ENCODE measurements at places on chromosomes 11 and 22.
A peak's percentile ranks its signal among the peaks of the same experiment; 100 is the strongest.

GRCh38 chr11:112082729-112083128 lies 3.8 kb downstream of the TIMM8B start:
- peak; percentile 54 for DNase-seq

GRCh38 chr11:95888439-95888838 lies 35.5 kb downstream of the MTMR2 start:
- no peak for DNase-seq

DNA sequence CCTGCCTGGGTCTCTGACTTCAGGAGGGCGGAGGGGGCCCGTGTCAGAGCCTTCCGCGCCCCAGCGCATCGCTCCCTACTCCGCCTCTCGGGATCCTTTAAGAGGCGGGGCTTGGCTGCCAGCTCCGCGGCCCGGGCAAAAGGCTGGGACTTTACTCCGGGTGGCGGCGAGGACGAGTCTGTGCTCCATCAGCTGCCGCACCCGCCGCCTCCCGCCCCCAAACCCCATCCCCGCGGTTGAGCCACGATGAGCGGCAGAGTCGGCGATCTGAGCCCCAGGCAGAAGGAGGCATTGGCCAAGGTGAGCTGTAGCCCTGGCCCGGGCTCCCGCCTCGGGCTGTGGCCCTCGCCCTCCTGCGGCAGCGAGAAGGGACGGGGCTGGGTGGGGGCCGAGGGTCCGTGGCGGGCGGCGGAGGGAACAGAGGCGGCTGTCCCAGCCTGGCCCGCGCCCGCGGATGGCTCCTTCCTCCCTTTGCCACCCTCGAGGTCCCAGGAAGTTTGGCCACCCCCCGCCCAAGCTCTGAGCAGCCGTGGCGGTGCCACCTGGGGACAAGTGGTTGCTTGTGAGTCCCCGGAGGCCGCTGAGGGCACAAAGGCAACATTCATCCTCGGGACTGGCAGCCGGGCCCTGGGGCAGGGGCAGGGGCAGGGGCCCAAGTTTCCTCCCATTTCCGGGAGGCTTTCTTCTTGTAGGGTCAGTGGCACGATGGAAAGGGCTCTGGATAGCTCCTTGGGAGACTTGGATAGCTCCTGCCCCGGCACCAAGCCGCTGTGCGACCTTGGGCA lies at the start of gene SEC14L2:
Gene SEC14L2, plus strand, starts transcription at position 148 of the 785 bp plus-strand sequence. Its CDS starts 99 bp downstream, at position 247.
- no peak for DNase-seq

DNA sequence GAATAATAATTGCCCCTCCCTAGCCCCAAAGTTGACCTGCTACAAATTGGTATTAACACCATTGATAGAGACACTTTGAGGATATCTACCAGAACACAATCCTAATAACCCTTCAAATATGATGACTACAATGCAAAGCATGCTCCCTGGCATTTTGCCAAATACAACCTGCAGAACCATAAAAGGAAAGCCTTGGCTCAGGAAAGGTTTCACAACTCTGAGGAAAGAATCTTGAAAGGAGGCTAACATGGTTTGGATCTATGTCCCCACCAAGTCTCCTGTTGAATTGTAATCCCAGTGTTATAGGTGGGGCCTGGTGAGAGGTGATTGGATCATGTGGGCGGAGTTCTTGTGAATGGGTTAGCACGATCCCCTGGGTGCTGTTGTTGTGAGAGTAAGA lies 140.4 kb upstream of the ARHGAP42 start:
- DNase-seq, result peak; percentile 69

DNA sequence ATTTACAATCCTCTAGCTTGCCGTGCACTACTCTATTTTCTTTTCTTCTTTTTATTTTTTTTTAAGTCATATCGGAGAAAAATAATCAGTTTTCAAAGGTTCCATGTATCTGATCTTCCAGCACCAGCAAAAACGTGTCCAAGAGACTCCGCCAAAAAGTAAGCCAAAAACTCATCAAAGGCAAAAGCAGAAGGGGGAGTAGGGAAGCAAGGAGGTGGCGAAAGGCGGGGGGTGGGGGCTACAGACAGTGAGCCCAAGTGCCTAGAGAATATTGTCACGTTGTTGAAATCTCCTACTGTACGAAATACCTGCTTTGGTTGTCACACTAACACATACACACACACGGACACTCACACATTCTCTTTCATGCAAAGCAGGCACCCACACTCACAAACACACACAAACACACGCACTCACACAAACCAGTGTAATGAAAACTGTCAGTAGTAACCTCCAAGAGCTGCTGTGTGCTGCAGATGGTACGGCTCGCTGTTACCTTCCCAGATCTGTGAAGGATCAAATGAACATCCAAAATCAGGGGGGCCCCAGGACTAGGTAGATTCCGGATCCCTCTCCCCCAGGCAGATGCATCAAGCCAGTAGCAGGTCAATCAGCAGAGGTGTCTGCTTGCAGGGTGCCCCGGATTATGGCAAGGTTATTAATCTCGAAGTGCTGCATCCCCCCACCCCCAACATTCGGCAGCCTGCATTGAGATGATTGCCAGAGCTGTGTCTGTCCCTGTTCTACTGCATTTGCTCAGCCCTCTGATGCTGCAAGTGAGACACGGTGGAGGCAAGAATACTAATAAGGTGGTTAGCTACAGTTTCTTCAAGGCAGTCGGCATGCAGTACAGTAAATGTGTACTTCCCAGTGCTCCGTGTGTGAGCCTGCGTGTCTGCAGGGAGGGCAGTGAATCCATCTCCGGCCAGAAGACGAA lies at the start of gene LRRC4C:
Gene LRRC4C, minus strand, starts transcription at position 188 of the 937 bp plus-strand sequence.
- no peak for DNase-seq

GRCh38 chr11:27860811-27861210 lies 160.6 kb upstream of the BDNF start:
- no peak for DNase-seq

GRCh38 chr22:36317658-36318271 lies 64.8 kb downstream of the APOL1 start:
- DNase-seq, result no peak

DNA sequence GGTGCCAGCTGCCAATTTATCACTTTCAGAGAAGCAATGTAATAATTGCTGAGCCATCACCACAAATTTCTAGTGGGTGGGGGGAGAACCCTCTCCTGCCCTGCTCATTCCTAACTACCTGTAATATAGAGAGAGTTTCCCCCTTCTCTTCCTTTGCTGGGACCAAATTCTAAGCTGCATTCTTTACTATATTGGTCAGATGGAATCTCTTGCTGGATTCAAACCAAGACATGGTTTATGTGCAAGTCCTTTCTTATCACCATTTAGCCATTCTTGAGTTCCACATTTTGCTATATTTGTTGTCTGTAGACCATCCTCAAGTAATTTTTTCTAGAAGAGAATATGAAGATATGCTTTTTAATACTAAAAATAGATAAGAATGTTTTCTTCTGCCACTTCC lies 452.1 kb downstream of the MN1 start:
- DNase-seq, result peak; percentile 11

DNA sequence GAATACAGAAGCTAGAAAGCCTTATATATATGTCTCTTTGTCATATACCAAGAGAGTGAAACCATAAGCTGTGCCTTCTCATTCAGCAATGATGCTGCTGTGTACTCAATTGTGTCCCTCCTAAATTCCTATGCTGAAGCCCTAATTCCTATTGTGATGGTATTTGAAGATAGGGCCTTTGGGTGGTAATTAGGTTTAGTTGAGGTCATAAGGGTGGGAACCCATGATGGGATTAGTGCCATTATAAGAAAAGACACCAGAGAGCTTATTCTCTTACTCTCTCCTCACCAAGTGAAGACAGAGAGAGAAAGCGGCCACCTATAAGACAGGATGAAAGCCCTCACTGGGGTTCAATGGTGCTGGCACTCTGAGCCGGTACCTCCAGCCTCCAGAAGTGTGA lies 1191.3 kb upstream of the TENM4 start:
- DNase-seq, result no peak

- DNase-seq, result peak; percentile 49
Measured at GRCh38 chr11:72483412-72484186, 49.3 kb upstream of the CLPB start.

GRCh38 chr22:49079027-49079725 lies 748.5 kb downstream of the BRD1 start:
- DNase-seq, result no peak

GRCh38 chr11:83140691-83141455 lies 16.1 kb upstream of the PCF11 start:
- DNase-seq, result no peak

DNA sequence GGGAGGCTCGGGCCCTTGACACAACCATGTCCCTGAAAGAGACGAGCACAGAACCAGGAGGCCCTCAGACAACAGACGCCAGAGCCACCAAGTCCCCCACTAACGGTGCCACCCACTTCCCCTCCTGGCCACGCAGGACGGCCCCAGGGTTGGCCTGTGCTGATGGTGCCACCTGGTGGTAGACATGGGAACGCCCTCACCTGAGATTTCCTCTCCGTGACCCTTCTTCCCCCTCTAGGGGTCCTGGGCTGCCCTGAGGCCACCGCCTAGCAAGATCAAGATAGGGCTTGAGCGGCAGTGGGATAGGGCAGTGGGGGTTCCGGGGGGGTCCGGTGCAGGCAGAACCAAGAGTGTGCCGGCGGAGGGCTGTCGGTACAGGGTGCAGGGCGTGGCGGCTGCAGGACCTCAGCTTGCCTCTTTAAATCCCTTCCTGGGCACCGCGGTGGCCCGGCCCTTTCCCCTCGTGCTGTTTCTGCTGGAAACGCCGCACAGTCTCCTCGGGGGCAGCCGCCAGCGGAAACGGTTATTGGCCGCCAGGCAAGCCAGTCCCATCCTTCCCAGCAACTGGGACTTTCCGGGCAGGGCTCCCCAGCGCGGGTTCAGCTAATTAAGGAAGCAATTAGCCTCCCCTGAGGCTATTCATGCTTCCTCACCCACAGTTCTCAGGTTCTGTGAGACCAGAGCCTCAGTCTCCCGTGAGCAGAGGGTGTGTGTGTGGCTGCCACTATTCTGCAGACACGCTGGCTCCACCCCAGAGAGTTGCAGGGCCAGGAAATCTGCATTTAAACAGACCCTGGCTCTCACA lies 5.5 kb upstream of the NFAM1 start:
- DNase-seq, result peak; percentile 11

DNA sequence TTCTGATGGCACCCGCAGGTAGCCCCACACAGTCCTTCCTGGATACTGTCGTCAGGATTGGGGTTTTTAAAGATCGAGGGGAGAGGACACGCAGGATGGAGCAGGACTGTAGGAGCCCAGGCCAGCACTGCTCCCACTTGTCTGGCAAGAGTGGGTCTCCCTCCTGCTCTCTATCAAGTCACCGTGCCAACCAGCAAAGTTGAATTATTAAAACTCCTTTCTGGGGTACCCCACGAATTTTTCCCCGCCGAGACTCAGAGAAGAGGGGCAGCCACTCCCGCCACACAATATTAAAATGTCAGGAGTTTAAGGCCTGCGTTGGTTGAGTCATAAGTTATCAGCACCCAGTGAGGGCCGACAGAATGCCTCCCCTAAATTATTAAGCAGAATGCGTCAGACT lies 10.1 kb downstream of the LMO1 start:
- DNase-seq, result no peak

GRCh38 chr11:61364012-61364675 lies 2.0 kb downstream of the TMEM138 start:
- DNase-seq, result no peak

GRCh38 chr22:24926849-24927579 lies 19.5 kb downstream of the LHFPL7 start:
- DNase-seq, result peak; percentile 40

GRCh38 chr11:62882431-62882749 lies 1.7 kb downstream of the SLC3A2 start:
- no peak for DNase-seq

DNA sequence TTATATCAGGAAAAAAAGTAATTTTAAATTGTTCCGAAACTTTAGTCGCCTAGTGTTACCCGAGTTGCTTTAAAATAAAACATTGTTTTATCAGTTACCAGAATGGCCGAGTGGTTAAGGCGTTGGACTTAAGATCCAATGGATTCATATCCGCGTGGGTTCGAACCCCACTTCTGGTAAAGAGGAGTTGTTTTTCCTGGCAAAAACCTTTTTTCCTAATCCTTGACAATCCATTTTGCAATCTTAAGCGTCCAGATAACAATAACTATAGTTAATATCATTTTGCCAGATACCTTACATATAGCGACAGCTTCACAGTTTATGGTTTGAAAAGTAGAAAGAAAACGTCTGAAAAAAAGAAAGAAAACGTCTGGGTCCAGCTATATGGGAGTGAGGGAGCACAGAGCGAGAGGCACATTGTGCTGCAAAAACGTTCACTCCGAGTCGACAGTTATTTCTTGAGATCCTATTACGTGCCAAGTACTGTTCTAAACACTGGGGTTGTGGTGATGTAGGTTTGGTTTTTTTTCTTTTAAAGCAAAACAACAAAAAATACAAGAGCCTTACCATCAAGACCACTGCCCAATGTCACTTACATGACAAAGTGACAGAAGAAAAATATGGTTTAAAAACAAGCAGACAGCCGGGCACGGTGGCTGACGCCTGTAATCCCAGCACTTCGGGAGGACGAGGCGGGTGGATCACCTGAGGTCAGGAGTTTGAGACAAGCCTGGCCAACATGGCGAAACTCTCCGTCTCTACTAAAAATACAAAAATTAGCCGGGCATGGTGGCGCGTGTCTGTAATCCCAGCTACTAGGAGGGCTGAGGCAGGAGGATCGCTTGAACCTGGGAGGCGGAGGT lies 40.6 kb downstream of the OR4D9 start:
- peak; percentile 81 for DNase-seq

DNA sequence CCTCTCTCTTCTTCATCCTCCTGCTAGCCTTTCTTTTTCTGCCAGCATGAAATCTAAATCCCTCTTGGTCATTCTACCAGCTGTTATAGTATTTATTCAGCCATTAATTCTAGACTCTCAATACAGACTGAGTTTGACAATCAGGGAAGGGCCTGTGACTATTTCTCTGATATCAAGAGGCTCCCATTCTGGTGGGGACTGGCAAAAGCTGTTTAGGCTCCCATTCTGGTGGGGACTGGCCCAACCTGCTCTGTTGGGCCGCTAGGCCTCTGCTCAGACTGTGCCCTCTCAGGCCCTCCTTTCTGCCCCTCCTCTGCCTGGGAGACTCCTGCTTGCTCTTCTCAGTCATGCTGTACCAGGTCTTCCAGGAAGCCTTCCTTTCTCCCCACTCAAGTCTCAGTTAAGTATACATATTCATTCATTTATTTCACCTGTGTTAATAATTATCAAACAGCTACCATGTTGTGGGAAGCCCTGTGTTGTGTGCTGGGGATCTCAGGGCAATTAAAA lies 323.7 kb upstream of the NARS2 start:
- DNase-seq, result no peak

DNA sequence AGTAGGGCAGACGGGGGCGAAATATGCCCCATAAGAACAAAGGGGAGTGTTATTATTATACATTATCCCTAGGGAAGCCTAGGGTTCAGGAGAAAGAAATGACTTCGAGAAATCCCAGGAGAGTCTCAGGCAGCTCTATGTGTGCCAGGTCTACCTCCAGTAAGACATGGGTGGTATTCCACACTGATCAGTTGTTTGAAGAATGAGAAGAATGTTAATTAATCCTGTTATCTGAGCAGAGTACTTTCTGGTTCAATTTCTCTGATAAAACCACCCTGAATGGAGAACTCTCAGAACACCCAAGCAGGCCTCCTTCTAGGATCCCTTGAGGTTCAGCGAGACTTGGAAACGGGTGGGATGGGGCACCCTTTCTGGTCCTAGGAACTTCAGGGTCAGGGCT lies 46.2 kb downstream of the PRR5L start:
- no peak for DNase-seq
